ENCODE measurements at places on chromosomes 3 and 15. TPM values are rescaled to one million over a fixed set of nuclear protein-coding genes. Genes with fewer than 3 reads are reported as not detected.

DNA sequence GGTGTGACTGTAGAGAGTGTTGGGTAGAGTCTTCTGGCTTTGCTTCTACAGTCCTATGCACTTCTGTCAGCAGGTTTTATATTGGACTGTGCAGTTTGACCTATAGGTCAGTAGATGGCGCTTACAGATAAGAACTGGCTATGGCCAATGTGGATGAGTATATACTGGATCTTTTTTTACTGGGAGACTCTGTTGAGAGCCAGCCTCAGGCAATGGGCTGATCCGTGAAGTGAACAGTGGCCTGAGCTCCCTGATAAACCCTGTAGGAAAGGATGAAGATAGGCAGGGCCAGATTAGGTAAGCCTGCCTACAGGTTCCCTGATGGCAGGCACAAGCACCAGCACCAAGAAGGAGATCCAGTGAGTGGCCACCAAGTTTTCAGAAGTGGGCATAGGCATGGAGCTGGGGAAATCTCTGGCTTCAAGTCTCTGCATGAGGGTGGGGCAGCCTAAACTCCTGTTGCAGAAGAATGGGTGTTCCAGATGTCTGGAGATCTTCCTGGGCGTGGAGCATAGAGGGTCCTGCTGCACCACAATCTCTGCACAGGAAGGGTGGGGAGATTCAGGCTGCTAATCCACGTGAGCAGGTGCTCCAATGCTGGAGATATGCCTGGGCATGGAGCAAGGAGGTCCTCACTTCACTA is 326.0 kb upstream of the SGO1 start:
- peak; percentile 65 for DNase-seq

GRCh38 chr3:138448631-138449030 is 14.2 kb downstream of the ESYT3 start:
- DNase-seq, result peak; percentile 86

- peak; percentile 25 for DNase-seq
These were observed 234.8 kb downstream of the SNRPN start for GRCh38 chr15:25189551-25189950.

GRCh38 chr3:15206662-15207576 is 873 bp downstream of the CAPN7 start:
- peak; percentile 80 for DNase-seq

GRCh38 chr3:5498981-5499380 is 311.5 kb downstream of the EDEM1 start:
- DNase-seq, result no peak

GRCh38 chr15:91752081-91752785 is 101.3 kb upstream of the SLCO3A1 start:
- DNase-seq, result no peak

GRCh38 chr3:172600644-172601065 is 77.4 kb upstream of the TNFSF10 start:
- no peak for DNase-seq

DNA sequence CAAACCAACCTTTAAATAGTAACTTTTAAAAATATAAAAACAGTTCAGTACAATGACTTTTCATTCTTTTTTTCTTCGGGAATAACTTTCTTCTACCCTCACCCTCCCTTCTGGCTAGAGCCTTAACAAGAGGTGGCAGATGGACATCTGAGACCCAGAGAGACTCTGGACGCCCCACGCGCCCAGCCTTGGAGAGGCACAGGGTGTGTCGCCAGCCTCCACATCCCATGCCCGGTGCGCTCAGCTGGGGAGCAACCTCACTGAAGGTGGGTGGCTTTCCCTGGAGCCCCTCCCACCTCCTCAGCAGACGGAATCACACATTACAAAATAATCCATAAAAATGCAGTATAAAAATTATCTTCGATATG is 49.5 kb downstream of the TLE3 start:
- peak; percentile 72 for DNase-seq

GRCh38 chr15:42759093-42759492 is 22.2 kb upstream of the CDAN1 start:
- DNase-seq, result no peak

GRCh38 chr3:2802429-2802828 is 307.7 kb downstream of the IL5RA start:
- no peak for DNase-seq

DNA sequence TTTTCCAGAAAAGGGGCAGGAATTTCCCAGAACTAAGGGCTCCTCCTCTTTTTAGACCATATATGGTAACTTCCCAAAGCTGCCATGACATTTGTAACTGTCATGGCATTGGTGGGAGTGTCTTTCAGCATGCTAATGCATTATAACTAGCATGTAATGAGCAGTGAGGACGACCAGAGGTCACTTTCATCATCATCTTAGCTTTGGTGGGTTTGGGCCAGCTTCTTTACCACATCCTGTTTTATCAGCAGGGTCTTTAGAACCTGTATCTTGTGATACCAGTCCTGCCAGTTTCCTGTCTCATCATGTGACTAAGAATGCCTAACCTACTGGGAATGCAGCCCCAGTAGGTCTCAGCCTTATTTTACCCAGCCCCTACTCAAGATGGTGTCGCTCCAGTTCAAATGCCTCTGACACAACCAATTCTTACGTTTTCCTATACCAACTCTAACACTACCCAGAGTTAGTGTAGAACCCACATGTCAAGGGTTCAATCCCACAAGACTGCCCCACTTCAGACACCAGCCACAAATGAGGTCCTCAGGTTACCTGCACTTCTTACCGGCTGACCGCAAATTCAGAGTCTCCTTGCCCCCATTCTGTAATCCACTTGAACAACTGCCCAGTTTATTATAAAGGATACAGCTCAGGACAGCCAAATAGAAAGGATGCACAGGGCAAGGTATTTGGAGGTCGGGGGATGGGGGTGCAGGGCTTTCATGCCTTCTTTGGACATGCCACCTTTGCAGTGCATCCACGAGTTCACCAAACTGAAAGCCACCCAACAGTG is 17.7 kb downstream of the FOXB1 start:
- no peak for DNase-seq

GRCh38 chr3:107209302-107209990 is 167.8 kb upstream of the CCDC54 start:
- no peak for DNase-seq

- DNase-seq, result no peak
These were observed 338.0 kb downstream of the SHQ1 start for GRCh38 chr3:72510247-72510646.

DNA sequence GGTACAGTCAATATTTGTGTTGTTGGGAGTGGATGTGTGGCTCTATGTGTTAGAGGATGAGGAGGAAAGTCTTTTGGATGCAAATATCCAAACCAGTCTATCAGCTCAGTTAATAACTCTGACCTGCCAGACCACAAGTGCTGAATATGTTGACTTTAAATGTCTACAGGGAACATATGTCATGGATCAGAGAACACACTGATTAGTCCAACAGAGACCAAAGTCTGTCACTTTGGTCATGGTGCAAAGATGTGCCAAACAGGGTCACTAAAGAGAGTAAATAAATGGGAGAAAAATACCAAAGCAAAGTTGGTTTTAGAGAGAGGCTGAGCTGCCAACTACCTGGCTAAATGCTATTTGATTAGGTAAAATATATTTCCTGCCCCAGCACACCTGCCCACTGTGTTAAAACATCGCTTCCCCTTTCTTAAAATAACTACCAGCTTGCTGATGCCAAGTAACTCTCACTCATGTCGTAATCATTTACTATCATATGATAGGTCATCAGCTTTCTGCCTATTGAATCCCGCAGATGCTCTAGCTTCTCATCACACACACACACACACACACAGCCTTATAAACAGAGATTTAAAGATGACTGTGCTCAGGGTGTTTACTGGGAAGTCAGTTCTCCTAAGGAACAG is 173.3 kb downstream of the PDZRN3 start:
- no peak for DNase-seq

- DNase-seq, result no peak
These were observed 88.7 kb upstream of the TNIK start for GRCh38 chr3:171548917-171549316.

GRCh38 chr3:60045686-60046085 is 995.9 kb upstream of the CFAP20DC start:
- DNase-seq, result no peak

DNA sequence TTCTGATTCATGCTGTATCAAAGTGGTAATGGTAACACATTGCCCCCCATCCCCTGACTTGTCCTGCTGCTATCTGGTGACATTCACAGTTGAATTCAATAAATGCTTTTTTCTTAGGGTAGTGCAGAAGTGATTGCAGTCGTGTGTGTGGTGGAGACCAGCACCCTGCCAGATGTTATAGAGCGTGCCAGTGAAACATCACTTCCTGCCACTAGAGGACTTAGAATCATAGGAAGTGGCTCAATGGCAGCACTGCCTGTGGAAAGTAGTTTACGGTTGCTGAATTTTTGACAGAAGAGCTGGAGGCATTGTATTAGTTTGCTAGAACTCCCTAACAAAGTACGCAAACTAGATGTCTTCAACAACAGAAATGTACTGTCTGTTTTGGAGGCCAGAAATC is 37.4 kb upstream of the P2RY12 start:
- DNase-seq, result no peak

DNA sequence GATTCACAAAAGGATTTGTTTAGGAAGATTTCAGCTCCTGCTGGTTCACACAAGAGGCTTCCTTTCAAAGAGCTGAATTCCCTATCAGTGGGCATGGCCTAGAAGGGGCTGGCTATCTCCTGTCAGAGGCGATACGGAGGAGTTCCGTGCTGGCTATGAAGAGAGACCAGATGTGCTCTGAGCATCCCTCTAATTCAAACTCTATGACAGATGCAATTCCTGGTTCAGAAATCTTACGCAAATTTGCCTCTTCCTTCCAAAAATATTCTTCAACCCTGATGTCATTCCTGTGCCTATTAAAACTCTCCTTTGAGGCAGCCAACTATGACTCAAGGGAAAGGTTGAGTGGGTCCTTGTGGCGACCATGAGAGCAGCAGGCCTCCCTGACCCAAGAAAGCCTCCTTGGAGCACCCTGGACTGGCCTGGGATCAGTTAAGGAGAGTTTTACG is 139.3 kb upstream of the HES1 start:
- no peak for DNase-seq

DNA sequence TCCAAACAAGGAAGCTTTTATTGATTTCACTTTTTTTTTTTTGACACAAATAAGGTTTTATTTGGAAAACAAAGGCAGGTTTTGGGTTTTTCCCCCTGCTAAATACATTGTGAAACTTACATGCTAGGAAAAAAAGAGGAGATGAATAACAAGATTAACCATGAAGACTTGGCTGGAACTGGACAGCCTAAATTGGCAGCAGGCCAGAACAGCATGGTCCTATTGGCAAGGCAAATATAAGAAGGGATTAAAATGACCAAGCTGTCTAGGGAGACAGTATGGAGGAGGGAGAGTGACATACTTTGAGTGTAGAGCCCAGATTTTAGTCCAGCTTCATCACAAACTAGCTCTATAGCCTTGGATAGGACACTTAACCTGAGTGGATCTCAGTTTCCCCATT is 63.9 kb upstream of the BBX start:
- DNase-seq, result no peak

DNA sequence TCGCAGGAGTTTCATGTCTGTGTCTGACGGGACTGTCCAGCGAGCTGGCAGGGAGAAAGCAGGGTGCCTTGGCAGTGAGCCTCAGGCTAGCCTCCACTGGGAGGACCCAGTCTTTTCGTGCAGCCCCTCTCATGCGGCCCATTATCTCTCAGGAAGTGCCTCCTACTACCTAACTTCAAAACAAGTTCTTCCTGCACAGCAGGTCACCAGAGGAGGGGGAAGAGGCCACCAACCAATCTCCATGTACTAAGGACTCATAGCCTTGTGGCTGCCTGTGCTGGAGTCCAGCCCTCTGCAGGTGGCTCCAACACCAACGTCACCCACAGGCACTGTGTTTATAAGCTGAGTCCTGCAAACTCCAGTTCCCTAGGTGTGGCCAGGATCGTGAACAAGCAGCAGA is 4.8 kb downstream of the VIPR1 start:
- DNase-seq, result peak; percentile 35

DNA sequence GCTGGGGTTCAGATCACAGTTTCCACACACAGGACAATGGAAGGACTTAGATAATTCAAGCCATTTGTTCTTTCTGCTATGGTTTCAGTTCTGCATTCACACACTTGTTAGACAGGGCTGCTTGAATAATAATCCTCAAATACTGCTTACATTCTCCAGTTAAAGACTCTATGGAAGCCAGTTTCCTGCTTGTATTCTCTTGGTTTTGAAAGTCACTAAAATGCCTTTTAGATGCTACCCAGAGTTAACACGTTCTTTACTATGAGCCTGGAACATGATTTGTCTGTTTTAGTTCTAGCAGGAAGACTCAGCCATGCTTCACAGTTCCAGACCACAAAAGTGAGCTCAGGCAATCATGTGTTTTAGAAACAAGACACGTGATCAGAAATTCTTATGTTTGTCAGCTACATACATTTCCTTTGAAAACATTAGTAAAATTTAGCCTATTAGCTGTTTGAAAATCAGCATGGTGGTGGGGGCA is 152.4 kb downstream of the LEKR1 start:
- DNase-seq, result no peak

GRCh38 chr3:44434834-44435510 is 42.5 kb downstream of the ZNF445 start:
- no peak for DNase-seq

DNA sequence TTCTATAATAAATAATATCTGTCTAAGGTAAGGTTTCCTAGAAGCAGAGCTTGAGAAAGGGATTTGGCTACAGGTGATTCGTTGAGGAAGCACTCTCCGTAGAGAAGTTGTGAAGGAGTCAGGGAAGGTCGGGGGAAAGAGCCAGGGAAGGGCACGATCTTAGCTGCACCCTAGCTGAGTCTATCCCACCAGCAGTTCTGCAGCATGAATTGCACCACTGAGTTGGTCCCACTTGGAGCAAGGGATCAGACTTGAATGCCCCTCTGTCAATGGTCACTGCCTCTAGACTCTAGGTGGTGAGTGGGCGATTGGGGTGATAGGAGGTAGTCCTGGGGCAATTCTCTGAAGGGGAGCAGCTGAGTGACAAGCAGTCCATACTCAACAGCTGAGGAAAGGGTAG is 13.5 kb downstream of the TMC3 start:
- DNase-seq, result no peak

GRCh38 chr15:23467110-23467600 is 20.1 kb upstream of the GOLGA6L2 start:
- peak; percentile 81 for DNase-seq

- DNase-seq, result no peak
These were observed 163.2 kb upstream of the GRM7 start for GRCh38 chr3:6697722-6698121.

GRCh38 chr15:59247364-59247763 is 40.7 kb downstream of the LDHAL6B start:
- DNase-seq, result peak; percentile 65

The WDR93 gene
- total RNA-seq, result 0.36 TPM

The PAQR5 gene
- 1.1 TPM for total RNA-seq

The ARPP21 gene
- total RNA-seq, result not detected

The ZPLD1 gene
- total RNA-seq, result under 0.01 TPM

The BAHD1 gene
- 10.5 TPM for total RNA-seq

The PLCB2 gene
- under 0.01 TPM for total RNA-seq

Data from osteoblast (primary cell).